ENCODE measurements at places on chromosomes 5 and 9.

- no peak for DNase-seq
Measured at GRCh38 chr9:70220216-70220615, 38.6 kb upstream of the SMC5 start.

GRCh38 chr5:87850843-87851242, 417.8 kb downstream of the TMEM161B start:
- no peak for DNase-seq

DNA sequence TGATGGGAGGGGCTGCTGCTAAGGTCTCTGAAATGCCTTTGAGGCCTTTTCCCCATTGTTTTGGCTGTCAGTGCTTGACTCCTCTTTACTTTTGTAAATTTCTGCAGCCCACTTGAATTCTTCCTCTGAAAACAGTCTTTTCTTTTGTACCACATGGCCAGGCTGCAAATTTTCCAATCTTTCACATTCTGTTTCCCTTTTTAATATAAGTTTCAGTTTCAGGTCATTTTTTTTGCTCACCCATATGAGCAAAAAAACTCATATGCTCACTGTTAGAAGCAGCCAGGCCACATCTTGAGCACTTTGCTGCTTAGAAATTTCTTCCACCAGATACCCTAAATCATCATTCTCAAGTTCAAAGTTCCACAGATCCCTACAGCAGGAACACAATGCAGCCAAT, 234.6 kb upstream of the ADRA1B start:
- no peak for DNase-seq

- no peak for DNase-seq
Measured at GRCh38 chr9:85715587-85715986, 26.2 kb downstream of the AGTPBP1 start.

DNA sequence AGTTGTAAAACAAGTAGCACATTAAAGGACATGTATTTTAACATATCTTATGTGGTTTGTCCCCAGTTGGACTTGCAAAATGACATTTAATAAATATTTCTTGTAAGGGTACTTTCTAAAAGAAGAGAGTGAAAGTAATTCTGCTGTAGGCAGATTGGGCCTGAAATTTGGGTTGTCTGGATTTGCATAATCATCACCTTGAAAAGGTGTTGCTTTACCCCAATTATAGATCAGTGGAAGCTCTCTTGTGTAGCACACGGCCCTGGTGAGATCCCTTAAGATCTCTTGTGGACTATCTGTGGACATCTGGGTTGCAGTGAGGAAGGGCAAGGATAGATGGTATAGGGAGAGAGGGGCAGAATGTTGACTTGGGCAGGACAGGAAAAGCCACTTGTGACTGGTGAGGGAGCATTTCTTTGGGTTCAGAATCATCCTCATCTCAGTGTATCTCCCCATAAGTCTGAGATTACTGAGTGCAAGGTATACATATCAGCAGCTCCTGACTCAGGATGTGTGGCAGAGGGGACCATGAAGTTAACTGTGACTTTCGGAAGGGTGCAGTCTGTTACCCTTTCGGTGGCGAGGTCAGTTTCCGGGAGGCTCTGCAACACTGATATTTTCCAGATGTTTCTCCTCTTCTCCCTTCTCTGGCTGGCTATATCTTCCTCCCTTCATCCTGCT, 2.0 kb upstream of the TNFAIP8 start:
- no peak for DNase-seq

GRCh38 chr5:150706776-150707390, 6.0 kb upstream of the RBM22 start:
- DNase-seq: no peak

DNA sequence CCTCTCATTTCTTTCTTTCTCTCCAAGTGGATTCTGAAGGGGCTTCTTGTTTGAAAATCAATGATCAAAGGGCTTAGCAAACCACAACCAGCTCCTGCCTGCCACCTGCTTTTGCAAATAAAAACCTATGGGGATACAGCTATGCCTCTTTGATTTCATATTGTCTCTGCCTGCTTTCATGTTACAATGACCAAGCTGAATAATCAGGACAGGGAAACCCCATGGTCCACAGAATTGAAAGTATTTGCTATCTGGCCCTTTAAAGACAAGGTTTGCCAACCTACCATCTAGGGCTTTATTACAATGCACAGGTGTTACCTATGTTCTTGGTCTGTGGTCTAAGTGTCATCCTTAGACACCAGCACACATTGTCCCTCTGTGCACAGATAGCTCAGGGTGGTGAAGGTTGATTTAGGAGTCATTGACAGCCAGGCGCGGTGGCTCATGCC, 28.8 kb upstream of the PLIN2 start:
- no peak for DNase-seq

DNA sequence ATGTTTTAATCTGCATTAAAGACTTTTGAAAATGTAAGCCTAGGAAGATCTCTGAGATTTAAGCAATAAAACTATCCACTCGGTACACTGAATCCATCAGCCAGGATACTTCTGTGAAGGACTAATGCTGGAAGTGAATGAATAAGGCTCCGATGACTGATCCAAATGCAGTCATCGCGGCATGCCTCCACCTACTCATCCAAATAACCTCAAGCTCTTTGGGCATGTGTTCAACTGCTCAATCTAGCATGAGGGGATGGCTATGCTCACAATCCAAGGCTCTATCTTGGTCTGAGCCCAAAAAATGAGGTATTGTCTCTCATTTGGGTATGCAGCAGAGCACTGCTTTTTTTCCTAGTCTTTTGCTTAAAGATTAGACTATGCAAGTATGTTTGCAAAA, 19.2 kb downstream of the MARCHF3 start:
- no peak for DNase-seq

DNA sequence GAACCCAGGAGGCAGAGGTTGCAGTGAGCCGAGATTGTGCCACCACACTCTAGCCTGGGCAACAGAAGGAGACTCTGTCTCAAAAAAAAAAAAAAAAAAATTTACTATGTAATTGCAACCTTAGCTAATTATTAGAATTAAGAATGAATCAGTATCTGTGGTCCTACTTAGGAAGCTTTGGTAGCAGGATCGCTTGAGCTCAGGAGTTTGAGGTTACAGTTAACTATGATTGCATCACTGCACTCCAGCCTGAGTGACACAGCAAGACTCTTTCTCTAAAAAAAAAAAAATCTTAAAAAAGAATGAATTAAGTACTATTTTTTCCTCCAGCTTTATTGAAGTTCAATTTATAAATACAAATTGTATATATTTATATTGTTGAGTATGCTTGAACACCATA, 16.7 kb downstream of the NDUFAF2 start:
- no peak for DNase-seq

DNA sequence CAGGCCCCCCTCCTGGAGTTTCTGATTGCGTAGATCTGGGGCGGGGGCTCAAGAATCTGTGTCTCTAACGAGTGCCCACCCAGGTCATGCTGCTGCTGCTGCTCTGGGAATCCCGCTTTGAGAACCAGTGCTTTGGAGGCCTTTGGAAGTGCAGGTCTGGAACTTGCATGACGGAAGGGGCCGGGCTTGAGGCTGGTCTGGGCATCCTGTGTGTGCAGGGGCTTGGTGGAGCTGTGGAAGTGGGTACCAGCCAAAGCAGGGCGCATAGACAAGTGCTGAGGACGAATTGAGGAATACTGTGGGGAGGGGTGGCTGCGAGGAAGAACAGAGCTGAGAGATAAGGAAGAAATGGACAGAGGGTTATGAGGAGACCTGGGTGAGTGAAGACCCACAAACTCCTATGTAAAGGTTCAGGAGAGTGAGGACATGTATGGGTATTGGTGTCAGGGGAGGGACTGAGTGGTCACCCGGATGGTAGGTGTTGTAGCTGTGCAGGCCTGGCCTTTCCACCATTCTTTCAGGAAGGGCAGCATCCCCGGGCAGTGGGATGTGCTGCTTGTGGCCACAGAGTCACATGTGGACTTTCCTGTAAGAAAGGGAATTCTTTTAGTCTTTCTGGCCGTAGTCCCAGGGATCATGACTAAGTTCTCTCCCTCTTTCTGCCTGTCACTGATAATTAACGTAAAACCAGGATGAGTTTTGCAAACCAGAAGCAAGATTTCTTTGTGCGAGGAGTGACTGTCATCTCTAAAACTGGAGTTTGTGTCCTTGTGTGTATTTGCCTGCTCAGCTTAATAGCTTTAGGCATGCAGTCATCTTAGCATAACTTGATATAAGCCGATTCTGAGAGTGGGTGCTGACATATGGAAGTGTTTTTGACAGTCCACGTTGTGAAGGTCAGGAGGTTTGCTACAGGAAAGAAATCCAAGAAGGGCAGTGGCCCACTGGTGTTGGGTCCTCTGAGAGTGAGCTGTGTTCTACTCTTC, 43.3 kb upstream of the TJP2 start:
- no peak for DNase-seq

DNA sequence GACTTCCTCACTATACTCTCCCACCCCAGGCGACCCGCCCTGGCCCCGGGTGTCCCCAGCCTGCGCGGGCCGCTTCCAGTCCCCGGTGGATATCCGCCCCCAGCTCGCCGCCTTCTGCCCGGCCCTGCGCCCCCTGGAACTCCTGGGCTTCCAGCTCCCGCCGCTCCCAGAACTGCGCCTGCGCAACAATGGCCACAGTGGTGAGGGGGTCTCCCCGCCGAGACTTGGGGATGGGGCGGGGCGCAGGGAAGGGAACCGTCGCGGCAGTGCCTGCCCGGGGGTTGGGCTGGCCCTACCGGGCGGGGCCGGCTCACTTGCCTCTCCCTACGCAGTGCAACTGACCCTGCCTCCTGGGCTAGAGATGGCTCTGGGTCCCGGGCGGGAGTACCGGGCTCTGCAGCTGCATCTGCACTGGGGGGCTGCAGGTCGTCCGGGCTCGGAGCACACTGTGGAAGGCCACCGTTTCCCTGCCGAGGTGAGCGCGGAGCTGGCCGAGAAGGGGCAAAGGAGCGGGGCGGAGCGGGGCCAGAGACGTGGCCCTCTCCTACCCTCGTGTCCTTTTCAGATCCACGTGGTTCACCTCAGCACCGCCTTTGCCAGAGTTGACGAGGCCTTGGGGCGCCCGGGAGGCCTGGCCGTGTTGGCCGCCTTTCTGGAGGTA, 2.1 kb downstream of the CA9 start:
- DNase-seq: no peak

DNA sequence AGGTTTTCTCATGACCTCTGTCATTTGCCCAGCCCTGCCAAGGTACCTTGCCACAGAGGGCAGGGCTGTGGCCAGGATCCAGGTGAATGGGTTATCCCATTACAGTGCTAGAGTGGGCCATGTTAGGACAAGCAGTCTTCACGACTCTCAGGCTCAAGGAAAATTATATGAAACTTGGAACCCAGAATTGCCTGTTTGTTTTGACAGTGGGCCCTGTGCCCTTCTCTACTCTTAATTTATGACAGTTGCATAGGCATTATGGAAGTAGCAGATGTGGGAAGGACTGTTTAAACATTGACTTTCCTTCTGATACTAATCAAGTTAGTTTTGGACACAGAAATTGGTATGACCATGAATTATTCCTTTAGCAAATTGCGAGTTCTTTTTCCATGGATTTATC, 41.7 kb downstream of the ITGA2 start:
- no peak for DNase-seq

DNA sequence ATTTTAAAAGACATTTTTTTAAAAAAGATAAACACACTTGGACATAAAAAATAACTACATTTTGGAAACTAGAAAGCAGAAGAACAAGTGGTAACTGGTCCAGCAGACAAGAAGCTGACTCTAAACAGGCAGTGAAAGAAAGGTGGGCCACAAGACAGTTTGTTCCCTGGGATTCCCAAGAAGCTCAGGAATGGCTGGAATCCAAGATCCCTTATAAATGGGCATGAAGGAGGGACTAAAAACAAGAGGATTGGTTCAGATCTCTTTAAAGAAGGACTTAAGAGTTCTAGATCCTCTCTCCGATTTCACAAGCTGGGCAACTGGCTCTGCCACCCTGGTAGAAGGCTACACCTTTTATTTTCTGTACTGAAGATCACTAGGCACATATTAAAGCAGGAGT, 102.8 kb downstream of the ARL15 start:
- DNase-seq: no peak

DNA sequence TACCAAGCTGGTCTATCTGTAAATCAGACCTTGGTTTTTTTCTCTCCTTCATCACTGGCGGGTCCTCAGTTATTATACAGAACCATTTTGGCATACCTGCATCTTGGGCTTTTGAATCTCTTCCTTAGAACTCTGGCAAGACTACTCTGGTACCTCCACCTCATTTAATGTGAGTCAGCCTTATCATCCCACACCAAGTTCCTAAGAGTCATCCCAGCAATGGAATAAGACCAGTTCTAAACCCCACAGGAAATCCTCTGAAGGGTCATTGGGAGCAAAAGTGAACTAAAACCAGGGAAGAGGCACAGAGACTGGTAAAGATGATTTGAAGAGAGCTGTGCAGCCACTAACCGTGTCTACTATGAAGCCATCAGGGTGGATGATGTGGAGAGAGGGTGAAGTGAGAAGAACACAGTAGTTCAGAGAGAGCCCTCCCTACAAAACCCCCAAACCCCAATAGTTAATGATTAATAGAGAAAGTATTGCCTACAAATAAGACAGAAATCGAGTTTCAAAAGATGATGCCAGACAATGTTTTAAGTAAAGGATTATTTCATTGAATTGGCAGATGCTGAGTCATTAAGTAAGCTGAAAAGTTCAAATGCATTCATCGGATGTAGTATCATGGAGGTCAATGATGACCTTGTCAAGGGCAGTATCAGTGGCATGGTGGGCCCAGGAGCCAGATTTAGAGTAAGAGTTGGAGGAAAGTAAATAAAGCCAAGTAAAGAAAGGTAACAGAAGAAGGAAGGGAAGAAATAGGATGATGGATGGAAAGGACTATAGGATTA, 85.4 kb downstream of the PCSK1 start:
- DNase-seq: no peak

DNA sequence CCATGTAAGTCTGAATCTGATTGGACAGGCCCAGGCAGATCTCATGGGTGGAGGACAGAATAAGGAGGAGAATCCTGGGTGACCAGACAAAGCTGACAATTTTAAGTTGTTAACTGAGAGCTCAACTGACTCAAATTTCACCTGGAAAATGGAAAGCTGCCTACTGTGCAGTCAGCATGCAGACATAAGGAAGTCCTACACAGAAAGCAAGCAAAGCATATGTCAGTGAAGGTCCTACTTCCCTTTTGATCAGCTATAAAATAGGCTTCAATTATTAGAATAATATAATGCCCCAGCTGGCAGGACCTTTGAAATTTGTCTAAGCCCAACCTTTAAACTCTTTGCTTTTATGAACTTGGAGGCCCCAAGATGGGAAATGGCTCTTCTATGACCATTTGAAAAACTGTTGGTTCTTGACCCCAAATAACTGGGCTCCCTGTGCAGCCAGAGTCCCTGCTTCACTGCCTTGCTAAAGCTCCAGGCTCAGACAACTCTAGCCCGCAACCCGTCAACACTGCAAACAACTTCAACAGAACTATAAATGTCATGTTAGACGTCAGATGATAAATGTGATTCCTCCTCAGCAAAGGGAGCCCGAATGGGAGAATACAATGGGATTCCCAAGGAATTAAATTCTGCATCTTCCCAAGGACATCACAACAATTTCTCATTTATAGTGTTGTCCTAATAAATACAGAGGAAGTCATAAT, 118.9 kb upstream of the ADRA1B start:
- no peak for DNase-seq
